ENCODE measurements at places on chromosomes 6 and 20.

DNA sequence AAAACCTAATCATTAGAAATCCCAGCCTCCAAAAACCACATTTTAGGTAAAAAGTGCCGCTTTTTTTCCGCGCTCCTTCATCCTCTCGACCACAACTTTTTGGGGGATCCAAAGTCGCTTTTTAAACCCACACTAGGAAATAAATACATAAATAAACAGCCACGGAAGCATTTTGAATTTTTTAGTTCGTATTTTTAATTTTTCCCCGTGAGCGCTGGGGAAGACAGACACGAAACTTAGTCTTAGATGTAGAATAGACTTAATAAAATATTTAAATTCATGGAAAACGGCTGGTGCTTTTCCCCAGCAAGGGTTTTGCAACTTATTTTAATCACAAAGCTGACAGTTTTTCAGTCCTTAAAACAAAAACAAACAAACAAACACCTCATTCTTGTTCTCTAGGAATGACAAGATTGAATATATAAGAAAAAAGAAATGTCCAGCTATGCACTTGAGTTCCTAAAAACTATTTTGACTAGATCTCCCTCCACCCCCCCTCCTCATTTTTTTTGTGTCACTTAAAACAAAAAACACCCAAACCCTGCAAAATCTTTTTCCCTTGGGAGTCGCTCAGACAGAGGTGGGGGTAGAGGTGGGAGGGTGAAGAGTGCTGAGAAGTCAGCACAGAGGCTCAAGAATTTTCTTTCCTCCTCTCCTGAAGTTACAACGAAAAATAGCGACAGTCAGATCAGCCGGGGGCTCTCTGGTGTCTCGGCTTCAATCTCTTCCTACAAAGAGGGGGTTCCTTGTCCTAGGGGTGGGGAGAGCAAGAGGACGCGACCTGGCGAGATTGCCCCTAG is 43.4 kb upstream of the SUPT3H start:
- DNase-seq = no peak

DNA sequence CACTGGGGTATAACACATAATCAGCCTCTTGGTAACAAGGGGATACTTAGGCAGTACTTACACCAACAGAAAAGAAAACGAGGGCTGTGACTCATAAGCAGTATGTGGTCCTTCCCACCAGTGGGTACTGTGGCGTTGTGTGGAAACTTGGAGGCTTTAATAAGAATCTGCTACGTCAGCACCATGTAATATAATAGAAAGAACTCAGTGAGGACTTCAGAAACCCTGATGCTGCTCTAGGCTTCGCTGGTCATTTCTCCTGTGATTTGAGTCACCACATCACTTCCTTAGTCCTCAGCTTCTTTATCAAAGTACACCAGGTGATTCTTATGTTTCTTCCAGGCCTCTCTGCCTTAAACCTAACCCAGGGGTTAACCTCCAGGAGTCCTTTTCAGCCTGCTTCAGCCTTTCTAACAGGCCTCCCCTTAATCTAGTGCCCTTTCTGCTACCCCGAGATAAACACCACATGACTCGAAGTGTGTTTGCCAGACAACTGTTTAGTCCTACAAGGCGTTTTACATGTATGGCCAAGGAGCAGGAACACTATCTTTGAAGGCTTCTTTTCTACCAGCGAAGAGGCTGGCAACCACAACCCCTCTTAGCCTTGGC is 68.5 kb downstream of the FYN start:
- DNase-seq = peak; percentile 87

DNA sequence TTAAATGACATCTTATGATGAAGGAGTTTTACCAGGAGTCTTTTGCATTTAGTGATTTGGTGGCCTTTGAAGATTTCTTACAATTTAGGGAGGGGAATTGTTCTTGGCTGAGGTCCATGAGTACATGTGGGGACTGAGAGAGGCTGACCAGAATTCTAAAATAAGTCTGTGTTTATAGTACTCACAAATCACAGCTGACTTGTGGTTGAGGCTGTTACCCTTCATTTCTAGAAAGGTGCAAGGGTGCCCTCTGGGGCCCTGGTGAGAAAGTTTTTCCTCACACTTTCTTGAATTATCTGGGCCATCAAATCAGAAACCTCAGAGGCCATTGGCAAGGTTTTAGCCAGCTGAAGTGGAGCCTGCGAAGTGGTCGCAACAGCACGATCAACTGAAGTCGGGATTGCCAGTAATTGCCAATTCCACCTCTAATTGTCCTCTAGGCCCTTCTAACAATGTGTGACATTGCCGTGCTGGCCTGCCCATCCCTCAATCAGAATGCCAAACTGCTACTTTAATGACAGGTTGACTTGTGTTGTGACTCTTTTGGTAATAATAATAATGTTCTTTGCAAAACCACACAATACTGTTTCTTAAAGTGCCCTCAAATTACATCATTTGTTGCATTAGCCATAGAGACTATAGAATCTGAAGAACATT is 221.6 kb downstream of the OGFRL1 start:
- DNase-seq = no peak

DNA sequence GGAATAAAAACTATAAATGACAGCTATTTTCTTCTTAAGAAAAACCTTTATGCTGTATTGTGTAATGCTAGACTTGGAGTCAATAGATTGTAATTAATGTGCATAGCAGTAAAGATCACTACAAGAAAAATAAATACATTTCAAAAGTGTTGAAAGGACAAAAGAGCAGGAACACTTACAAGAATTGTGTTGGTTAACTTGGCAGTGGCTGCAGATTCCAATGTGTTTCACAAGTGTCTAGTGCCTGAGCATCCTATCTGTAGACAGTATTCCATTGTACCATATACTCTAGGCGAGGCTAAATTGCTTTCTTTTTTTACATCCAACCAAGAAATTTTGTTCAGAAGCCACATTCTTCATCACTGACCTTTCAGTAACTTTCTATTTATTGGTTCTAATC is 924.1 kb downstream of the EPHA7 start:
- DNase-seq = no peak

- no peak for DNase-seq
These were observed 176.4 kb downstream of the ADGB start for GRCh38 chr6:146775220-146775619.

GRCh38 chr6:158374020-158374419 is 61.8 kb downstream of the TULP4 start:
- no peak for DNase-seq

GRCh38 chr20:62787866-62788265 is 8.4 kb upstream of the MRGBP start:
- no peak for DNase-seq

DNA sequence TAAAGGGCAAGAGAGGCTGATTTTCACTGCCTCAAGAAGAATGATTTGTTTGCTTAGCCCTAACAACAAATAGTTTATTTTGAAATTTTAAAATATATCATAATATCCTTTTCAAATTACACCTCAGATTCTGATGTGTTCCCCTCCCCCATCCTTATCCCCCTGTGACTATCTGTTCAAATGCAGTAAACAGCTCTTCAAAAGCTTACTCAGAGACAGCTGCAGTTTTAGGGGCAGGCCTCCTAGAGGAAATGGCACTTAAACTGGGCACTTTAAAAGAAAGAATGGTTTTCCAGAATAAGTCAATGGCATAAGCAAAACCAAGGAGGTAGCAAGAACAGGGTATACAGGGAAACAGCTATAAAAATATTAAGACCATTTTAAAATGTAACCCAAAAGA is 118.6 kb upstream of the UST start:
- no peak for DNase-seq

DNA sequence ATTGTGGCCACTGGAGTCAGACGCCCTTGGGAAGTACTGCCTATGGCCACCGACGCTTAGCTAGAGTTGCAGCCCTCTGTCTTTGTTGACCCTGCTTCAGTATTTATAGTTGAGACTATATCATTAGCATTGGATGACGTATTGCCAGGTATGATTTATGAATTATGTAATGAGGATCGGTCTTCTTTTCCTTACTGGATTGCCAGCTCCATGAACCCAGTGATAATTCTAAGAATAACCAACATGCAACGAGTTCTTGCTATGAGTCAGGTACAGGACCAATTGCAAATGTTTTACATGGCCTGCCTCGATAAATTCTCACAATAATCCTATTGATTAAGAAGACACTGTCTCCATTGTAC is 63.5 kb downstream of the CLIC5 start:
- no peak for DNase-seq

GRCh38 chr6:66717801-66718200 is 1010.8 kb upstream of the EYS start:
- DNase-seq = no peak

- no peak for DNase-seq
These were observed 98.2 kb downstream of the CLIC5 start for GRCh38 chr6:45917439-45917838.

DNA sequence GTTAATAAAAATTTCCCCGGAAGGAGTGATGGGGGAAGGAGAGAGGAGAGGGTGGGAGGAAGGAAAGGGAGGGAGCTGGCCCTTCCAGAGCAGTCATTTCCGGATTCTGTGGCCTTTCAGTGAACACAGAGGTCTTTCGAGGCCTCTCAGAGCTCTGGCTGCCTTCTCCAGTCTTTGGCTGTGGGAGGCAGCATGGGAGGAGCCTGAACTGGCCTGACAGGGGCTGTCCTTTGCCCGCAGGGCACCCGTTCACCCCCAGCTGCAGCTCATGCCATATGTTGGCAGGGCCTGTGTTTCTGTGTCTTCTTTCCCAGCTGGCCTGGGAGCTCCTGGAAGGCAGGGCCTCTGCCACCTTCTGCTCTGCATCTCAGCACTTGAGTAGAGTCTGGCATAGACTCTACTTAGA is 95.5 kb downstream of the PPP1R14C start:
- no peak for DNase-seq

DNA sequence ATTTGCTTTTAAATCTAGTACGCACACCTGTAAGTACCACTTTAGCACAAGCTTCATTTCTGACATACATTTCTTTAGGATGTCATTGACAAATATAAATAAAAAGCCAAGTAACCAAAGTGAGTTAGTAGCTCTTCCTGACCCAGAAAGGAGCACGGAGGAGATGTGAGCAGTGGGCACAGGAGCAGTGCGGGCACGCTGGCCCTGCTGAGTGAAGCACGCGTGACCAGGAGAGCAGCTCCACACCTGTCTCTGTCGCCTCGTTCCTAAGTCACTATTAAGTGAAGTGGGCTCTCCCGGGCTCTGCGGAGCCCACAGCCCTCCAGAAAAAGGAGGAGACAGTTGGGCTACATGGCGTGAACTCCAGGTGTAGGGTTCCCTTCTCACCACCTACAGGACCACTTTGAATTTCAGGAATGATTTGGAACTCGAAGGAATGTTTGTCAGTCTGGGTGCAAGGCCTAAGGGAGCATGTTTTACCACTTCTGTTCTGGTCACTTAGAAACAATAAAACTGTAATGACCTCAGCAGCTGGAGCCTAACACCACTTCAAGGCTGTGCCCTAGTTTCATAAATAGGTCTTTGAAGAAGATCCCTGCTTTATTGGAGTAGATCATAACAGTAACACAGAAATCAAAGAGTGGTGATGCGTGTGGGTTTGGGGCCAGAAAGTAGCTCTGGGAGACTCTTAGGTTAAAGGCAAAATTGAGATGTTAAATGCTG is 95.9 kb downstream of the FAM120B start:
- no peak for DNase-seq

DNA sequence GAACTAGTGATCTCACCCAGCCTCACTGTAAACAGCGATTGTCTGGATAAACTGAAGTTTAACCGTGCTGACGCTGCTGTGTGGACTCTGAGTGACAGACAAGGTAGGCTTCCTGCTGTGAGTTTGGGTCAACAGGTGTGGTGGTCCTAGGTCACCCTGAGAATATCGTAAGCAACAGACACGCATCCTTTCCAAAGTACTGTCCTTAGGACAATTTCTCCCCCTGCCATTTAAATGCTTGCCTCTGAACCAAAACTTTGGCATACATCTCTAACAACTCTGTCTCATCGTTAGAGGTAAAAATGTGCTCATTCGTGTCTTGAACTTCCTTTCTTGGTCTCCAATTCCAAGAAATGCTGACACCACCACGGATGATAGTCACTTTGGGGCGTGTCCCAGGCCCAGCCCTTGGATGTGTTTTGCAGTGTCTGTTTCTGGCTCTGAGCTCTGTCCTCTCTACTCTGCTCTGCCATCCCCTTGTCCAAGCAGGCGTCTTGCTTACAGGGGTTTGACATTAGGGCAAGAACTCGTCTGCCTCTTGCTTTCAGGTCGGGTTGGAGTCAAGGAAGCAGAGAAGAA is 95.5 kb downstream of the EYA2 start:
- peak; percentile 17 for DNase-seq

DNA sequence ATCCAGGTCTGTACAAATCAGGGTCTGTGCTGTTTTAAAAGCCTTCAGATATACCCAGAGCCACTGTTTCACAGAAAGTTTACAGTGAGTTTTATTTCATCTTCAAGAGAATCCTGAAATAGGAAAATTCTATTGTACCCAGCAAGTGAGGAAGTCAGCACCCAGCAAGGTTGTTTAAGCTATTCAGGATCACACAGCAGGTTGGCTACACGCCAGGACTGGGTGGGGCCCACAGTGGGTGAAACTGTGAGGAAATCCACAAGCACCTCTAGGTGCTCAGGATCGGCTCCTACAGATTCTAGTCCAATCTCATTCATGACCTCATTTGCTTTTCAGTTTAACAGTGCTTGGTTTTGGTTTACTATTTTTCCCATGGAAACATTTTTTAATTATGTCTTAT is 128.9 kb downstream of the SYNDIG1 start:
- no peak for DNase-seq

- DNase-seq = no peak
These were observed 1.6 kb downstream of the SIRT5 start for GRCh38 chr6:13576017-13576416.

- DNase-seq = no peak
These were observed 10.5 kb upstream of the KIAA1755 start for GRCh38 chr20:38270869-38271605.

- no peak for DNase-seq
These were observed 142.2 kb downstream of the ARID1B start for GRCh38 chr6:156919370-156919769.

GRCh38 chr6:1591926-1592325 is 17.8 kb upstream of the FOXC1 start:
- DNase-seq = no peak

DNA sequence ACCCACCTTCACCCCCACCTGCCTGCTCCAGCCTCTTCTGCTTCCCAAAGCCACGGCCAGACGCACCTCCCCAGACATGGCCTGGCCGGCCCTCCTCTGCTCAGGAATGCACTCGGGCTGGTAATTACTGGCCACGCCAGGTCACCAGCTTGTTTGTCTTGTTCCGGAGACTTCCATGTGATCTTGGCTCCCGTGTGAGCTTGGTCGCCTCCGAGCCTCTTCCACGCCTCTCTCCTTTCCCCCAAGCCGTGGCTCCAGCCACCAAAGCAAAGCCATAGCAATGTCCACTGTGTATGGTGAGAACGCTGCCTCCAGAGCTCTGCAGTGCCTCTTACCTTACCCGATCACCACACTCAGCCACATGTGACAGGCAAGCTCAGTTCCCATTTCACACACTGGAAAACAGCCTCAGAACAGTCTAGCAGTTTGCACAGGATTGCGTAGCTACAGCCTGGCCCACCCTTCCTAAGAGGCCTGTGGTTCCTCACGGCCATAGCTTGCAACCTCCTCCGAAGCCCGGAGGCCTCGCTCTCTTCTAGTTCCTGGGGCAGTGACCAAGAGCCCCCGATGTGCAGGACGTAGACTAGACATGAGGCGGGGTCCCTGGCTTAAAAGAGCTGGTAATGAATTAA is 48.1 kb upstream of the AFDN start:
- no peak for DNase-seq

All from CD4-positive, alpha-beta T cell treated with Interleukin-15 for 4 hours (primary cell).